Vagina (tissue), 2 donors: ENCODE measurements at places on chromosomes 4 and X. TPM values are rescaled to one million over a fixed set of nuclear protein-coding genes. Genes with fewer than 3 reads are reported as not detected.
A peak's percentile ranks its signal among the peaks of the same experiment; 100 is the strongest.

DNA sequence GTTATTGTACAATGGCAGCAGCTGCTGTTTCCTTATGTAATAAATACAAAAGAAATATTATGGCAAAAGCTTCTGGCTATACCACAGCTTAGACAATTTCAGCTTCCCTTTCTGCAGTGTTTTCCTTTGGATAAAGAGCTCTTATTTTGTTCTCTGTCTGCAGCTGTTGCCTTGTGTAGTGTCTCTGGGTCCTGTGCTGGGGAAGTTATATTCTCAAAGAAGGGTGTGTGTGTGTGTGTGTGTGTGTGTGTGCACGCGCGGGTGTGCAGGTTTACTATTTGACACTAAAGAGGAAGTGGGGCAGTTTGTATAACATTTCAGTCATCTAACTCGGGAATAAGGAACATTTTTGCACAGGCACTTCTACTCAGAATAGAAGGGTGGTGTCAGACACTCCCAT is 83.6 kb downstream of the REPS2 start:
- DNase-seq: no peak

DNA sequence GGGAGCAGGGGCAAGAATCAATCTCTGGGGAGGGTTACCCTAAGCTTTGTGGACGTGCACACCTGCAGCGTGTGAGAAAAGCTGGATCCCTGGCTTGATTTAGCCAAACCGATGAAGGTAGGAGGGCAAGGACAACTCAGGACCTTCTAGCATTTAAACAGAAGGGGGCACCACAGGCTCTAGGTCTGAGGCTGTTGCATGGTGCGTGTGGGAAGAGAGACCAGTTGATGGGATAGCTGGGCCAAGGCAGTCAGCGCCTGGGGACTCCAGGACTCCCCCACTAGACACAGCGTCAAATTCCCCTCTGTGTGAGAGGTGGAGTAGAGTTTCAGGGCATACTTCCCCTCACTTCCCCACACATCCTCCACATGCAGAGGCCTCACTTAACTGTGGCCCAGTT is 4.3 kb downstream of the GABRQ start:
- peak; percentile 70 for DNase-seq

GRCh38 chr4:7701866-7702649 is 237.6 kb downstream of the AFAP1 start:
- no peak for DNase-seq

GRCh38 chrX:45850775-45851433 is 650.2 kb upstream of the DIPK2B start:
- no peak for DNase-seq

Gene NCAPG
- total RNA-seq: 1.5 TPM

Gene CRMP1
- total RNA-seq: 3.4 TPM

Gene GAGE12F
- not detected for total RNA-seq

Gene NR3C2
- 9.6 TPM for total RNA-seq
